Left lobe of liver (tissue), 2 donors: ENCODE measurements at places on chromosomes 2 and 18. TPM values are rescaled to one million over a fixed set of nuclear protein-coding genes. Genes with fewer than 3 reads are reported as not detected.

- no peak for DNase-seq
Observed at GRCh38 chr2:165528691-165529090, 59.2 kb downstream of the CSRNP3 start.

ID2 gene
- 121 TPM for total RNA-seq

RPRM gene
- total RNA-seq = not detected

TOGARAM2 gene
- total RNA-seq = 0.78 TPM

DNA sequence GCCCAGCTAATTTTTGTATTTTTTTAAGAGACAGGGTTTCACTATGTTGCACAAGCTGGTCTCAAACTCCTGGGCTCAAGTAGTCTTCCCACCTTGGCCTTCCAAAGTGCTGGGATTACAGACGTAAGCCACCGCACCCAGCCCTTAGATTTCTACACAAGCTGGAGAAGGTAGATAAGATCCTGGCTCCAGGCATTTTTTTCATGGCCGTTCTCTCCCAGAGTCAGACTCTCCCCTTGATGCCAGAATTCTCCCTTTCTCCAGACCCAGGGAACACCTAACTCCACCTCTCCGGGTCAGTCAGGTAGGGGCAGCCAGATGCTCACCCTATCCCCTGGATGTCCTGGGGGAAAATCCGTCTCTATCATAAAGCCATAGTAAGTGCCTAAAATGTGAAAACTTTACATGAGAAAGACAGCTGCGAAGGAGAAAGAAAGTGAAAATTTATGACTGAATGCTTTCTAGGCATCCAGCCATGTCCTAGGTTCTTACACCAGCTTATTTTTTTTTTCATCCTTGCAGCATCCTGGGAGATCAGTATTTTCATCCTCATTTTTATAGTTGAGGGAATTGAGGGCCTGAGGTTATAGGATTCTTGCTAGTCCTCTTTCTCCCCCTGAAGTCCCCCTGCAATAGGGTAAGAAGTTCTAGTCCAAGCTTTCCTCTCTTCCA, 16.3 kb downstream of the SIX3 start:
- no peak for DNase-seq

SERPINB13 gene
- not detected for total RNA-seq

DNA sequence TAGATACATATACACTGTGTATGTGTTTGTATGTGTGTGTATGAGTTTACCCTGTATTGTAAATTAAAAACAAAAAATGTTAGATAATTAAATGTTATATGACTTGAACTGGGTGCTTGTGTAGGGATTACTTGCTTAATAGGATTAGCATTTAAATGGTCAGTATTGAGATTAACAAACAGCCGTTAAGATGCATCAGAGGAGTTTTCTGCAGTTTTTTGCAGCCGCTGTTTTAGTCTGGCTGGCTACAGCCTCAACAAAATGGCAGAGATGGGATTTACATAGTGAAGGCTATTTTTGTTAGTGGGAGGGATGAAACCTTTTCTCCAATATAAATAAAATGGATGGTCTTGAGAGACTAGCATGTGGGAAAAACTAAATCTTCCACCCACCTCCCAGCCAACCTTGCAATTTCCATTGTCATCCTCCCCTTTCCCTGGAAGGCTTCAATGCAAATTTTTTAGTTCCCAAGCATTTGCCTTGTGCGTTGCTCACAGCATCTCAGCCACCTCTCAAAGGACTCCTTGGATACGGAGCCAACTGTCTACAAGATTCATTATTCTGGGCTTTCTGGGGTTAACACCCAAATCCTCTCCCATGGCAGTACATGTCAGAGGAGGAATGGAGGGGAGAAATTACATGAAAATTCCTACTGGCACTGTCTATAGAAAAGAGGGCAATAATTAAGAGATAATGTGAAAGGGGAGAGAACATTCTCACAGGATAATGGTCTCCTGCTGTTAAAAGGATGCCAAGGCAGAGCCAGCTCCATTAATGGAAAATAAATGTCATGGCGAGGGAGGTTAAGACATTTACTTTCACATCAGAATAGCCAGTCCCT, 351.9 kb downstream of the CDH2 start:
- no peak for DNase-seq

DNA sequence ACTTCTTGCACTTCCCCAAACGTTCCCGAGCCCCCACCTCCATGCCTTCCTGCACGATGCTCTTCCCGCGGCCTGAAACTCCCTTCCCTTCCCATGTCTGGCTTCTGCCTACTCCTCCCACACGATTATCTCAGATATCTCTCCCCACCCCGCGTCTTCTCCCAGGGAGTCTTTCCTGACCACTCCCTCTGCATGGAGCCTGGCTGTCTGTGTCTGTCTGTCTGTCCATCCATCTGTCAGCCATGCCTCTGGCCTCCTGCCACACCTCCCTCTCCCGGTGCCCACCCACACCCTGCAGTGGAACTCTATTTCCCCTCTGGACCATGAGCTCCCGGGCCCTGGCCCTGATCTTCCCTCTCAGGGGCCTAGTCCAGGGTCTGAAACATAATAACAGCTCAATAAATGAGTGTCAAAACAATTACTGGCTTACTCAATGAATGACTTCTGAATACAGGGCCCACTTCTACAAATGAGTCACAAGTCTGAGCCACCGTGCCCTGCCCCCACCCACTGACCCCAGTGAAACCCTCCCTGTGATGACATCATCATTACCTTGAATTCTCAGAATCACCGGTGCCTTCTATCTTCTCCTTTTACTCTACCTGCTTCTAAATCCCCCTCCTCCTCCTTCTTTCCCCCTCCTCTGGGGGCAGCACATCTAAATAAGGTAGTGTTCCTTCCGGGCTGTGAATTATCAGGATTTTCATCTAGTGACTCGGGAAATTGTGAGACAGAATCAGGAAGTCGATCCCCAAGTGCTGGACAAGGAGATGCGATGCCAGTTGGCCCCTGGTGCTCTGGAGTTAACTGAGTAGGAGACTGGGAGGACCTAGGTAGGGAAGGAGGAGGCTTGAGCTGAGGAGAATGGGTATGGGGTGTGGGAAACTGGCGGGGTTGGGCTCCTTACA, 46.1 kb upstream of the PLB1 start:
- DNase-seq = no peak

AGAP1 gene
- 10.5 TPM for total RNA-seq

NYAP2 gene
- total RNA-seq = not detected

DNA sequence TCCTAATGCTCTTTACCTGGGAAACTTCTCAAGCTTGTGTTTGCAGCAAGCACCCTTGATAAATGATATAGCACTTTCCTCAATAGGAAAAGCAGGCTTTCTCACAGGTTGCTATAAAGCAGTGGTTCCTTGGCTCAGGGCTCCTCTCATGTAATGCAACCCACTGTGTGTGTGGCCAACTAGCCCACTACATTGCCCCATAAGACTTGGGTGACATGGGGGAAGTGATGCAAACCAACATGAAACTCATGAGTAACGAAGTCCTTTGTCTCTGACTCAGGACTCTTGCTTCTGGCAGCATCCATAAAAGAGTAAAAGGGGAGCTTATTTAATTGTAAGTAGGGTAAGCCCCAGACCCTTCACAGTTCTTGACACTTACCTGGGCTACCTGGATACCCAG, 106.9 kb downstream of the COL4A4 start:
- no peak for DNase-seq

PCARE gene
- not detected for total RNA-seq

DNA sequence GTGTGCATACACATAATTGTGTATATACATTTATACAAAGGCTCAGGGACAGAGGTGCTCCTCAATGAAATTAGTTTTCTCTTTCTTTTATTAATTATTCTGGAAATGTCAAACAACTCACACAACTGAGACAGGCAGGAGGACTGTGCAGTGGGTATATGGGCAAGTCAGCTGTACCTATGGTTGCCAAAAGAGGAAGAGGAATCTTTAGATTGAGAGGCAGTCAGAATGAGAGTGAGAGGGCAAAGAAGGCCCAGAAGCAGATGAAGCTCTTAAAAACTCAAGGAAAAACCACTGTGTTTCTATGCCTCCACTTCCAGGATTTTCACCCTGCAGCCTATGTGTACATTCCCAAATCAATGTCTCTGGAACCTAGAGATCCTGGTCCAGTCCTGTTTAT, 79.1 kb downstream of the CACNB4 start:
- DNase-seq = no peak

STAM2 gene
- 12.4 TPM for total RNA-seq

DNA sequence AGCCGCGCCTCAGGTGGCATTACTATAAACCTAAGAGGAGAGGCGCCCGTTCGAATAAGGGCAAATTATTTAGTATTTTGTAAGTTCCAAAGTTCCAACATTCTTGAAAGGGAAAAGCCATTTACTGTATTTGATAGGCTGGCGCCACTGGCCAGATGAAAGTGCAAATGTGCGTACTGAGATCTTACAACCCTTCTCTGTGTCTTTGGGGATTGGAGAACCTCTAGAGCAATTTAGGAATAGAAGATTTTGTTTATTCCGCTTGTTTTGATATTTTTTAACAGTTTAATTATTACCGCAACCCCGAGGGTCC, 467 bp upstream of the WDR35 start:
- no peak for DNase-seq

VPS54 gene
- total RNA-seq = 12.3 TPM

DNA sequence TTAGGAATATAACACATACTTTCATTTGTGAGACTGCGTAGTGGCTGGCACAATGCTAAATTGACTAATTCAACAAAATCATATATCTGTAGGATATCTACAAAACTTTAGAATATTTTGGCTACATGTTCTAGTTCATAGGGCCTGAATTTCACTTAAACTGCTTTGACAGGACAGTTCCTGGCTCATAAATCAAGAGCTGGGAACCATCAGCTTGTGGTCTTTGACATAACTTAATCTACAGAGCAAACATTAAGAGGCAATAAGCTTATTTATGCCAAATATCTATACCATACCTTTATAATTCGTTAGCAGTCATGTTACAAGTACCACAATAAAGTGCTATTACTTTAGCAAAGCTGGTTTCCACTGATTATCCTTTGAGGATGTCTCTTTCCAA, 83.5 kb downstream of the ROCK2 start:
- DNase-seq = no peak

GRCh38 chr2:173982918-173983317, 17.7 kb upstream of the SP3 start:
- DNase-seq = no peak

KRTCAP3 gene
- 7.1 TPM for total RNA-seq

TMEM200C gene
- 3.7 TPM for total RNA-seq

GPAT2 gene
- 1.3 TPM for total RNA-seq

CAVIN2 gene
- 8.6 TPM for total RNA-seq

DNA sequence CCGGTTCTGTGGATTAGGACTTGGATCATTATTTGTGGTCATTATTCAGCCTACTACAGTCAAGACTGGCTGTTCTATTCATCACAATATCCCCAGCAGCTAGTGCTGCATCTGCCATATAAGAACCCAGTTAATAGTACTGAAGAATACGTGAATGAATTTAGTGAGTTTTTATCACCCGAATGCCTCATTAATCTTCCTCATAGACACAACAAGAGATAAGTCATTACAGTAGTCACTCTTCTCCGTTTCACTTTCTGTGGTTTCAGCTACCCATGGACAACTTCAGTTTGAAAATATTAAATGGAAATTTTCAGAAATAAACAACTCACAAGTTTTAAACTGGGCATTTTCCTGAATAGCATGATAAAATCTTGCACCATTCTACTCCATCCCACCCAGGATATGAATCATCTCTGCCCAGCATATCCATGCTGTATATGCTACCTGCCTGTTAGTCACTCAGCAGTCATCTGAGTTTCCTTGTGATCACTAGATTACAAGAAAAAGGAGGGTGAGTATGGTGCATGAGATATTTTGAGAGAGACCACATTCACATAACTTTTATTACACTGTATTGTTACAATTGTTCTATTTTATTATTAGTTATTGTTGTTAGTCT, 363.7 kb upstream of the CHAC2 start:
- DNase-seq = no peak

- DNase-seq = no peak
Observed at GRCh38 chr2:216275890-216276289, 96.4 kb downstream of the MARCHF4 start.

DNA sequence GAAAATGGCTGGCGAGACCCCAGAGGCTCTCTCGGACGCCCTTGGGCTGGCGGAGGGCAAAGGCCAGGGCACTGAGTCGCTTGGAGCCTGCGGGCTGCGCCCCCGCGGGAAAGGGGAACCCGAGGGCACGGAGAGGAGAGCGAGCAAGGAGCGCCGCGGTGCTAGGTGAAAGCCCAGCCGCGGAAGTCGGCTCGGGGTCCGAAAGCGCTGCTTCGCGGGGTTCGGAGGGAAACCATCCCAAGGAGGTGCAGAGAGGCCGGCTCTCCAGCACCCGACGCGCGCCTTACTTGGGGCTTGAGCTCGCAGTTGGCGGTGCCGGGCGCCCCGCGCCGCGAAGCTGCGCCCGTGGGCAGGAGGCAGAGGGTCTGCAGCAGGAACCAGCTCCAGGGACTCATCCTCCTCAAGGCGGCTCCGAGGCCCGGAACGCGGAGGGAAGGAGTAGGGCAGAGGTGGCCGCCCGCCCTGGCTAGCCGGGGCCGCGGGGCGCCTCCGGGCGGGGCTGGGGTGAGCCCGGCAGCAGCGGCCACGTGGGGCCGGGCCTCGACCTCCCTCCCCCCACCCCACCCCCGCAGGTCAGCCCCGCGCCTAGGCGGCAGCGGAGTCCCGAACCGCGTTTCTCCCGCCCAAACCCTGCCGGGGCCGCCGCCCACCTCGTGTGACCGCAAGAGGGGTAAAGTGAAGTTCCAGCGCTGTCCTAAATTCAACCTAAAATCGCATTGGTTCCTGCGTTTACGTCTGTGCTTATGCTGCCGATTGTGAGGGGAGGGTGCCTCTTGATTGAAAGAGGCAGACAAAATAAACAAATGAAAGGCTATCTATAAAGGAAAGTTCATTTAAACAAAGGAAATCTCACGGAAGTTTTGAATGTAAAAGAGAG, at the start of gene TRABD2A:
TRABD2A (minus strand) TSS at position 440 of the 877 bp plus-strand sequence; CDS start at position 395, 45 bp downstream.
- DNase-seq = no peak

DNA sequence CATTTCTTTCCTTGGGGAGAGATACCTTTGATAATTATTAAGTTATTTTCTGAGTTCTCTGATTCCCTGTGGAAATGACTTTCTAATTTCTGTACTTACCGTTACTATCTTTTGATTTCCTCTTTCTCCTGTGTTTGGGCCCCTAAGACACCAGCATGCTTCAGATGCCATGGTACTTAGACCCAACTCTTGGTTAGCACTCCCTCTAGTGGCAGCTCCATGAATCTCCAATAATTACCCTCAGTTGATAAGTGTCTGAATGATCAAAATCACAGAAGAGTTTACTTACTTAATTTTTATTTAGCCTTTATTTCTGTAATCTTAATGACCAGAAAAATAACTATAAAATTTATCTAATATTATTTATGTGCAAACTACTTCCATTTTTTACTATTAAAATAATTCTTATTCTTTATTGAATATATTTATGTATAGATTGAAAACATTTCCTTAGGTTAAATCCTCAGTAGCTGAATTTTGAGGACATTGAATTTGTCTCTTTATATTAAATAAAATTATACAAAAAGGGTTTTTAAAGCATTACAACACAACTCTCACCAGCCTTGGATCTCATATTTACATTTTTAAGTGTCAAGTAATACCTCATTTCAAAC, 300.4 kb downstream of the KCNS3 start:
- no peak for DNase-seq

GRCh38 chr2:203599509-203599908, 64.4 kb upstream of the RAPH1 start:
- DNase-seq = no peak

IMPA2 gene
- 51.3 TPM for total RNA-seq

SLC25A52 gene
- not detected for total RNA-seq
